Uterus (tissue), 4 donors: ENCODE measurements at places on chromosomes 4 and X.
A peak's percentile ranks its signal among the peaks of the same experiment; 100 is the strongest.

DNA sequence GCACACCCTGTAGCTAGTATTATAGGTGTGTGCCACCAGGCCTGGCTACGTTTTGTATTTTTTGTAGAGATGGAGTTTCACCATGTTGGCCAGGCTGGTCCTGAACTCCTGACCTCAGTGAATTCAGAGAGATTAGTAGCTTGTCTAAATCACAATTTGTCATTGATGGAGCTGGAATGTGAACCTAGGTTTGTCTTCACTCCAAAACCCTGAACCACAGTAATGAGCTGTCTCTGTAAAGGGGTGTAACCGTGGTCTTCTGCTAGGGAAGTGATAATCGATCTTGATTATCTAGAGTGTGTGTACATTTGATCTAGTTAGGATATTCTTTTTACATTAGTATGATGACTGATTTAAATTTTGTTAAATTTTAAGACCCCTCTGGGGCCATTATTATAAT lies 8.3 kb downstream of the ARHGAP10 start:
- no peaks in the 10 kb centered on the region for H3K36me3 ChIP-seq
- no peak for DNase-seq
- no peaks in the 10 kb centered on the region for H3K27me3 ChIP-seq
- H3K4me1 ChIP-seq = no peaks in the 10 kb centered on the region
- H3K4me3 ChIP-seq = no peak overlapping the region

- DNase-seq = peak; percentile 60
- no peaks in the 10 kb centered on the region for H3K27me3 ChIP-seq
- no peaks in the 10 kb centered on the region for H3K36me3 ChIP-seq
- H3K4me3 ChIP-seq = no peak overlapping the region
Measured at GRCh38 chrX:15404401-15405096, 20.3 kb upstream of the VEGFD start.

GRCh38 chr4:47483745-47484144 lies 1.3 kb upstream of the ATP10D start:
- H3K4me3 ChIP-seq = no peak overlapping the region
- peak overlapping the region; percentile 92 for H3K27ac ChIP-seq
- DNase-seq = no peak
- no peaks in the 10 kb centered on the region for H3K4me1 ChIP-seq

GRCh38 chrX:77694491-77694890 lies 91.5 kb downstream of the ATRX start:
- H3K4me3 ChIP-seq = no peak overlapping the region
- H3K27ac ChIP-seq = no peak overlapping the region
- H3K27me3 ChIP-seq = no peaks in the 10 kb centered on the region

DNA sequence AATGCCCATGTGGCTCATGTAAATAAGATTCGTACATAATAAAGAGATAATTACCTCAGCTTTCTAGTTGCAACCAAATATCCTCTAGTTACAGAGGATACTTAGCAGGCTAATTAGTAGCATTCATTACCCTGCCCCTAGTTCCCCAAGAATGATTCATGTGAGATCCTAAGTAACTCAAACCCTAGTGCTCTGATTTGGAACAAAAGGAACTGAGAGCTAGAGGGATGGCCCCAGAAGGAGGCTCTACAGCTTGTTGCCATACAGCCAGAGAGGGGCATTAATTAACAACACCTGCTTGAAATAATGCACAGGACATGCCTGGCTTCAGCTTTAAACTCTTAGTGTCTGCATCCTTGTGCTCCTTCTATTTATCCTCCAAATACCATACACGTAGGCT lies 32.6 kb upstream of the CBR4 start:
- no peaks in the 10 kb centered on the region for H3K36me3 ChIP-seq
- H3K27ac ChIP-seq = no peak overlapping the region
- H3K4me1 ChIP-seq = no peaks in the 10 kb centered on the region
- no peak overlapping the region for H3K4me3 ChIP-seq

- H3K27me3 ChIP-seq = no peaks in the 10 kb centered on the region
- H3K4me1 ChIP-seq = no peaks in the 10 kb centered on the region
- H3K4me3 ChIP-seq = peak overlapping the region; percentile 20
- no peaks in the 10 kb centered on the region for H3K36me3 ChIP-seq
- no peak for DNase-seq
- H3K27ac ChIP-seq = peak overlapping the region; percentile 84
Measured at GRCh38 chr4:38856046-38856445, 571 bp downstream of the TLR6 start.

- peak overlapping the region; percentile 72 for H3K4me3 ChIP-seq
- H3K27me3 ChIP-seq = no peaks in the 10 kb centered on the region
- peak; percentile 24 for DNase-seq
- H3K4me1 ChIP-seq = no peaks in the 10 kb centered on the region
- no peaks in the 10 kb centered on the region for H3K36me3 ChIP-seq
Measured at GRCh38 chr4:15003891-15004738, 1.8 kb downstream of the CPEB2 start.

DNA sequence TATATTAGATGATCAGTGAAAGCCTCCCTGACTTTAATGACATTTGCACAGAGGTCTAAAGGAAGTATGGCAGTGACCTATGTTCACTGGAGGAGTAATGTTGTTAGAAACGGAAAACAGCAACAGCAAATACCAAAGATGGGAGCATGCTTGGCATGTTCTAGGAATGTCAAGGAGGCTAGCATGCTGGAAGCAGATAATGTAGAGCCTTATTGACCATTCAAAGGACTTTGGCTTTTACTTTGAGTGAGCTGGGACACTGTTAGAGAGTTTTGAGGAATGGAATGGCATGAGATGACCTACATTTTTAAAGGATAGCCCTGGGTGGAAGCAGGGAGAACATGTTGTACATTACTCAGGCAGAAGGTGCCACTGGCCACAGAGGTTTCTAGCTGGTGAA lies 6.0 kb downstream of the RPA4 start:
- no peaks in the 10 kb centered on the region for H3K27me3 ChIP-seq
- no peak overlapping the region for H3K4me3 ChIP-seq
- no peak for DNase-seq
- H3K36me3 ChIP-seq = no peaks in the 10 kb centered on the region
- no peaks in the 10 kb centered on the region for H3K4me1 ChIP-seq
- H3K27ac ChIP-seq = no peak overlapping the region

GRCh38 chr4:42596918-42597317 lies 60.0 kb downstream of the ATP8A1 start:
- no peak for DNase-seq
- no peaks in the 10 kb centered on the region for H3K36me3 ChIP-seq
- no peaks in the 10 kb centered on the region for H3K27me3 ChIP-seq
- no peaks in the 10 kb centered on the region for H3K4me1 ChIP-seq

DNA sequence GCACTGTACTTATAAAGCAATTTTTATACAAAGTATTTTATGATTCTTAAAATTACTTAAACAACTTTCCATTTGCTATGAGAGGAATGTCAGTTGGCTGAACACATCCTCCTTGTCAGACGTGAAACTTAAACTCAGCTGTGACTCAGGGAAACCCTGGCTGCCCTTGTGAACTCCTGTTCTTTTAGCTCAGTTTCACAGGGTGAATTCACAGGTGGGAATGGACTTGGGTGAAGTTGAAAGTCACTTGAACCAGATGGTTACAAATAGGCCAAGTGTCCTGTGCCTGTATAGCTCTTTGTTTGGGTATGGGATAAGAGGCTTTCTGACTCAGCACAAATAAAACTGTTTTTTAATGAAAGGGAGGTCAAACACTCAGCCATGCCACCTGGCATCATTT lies 67.4 kb upstream of the FAM47B start:
- no peaks in the 10 kb centered on the region for H3K4me1 ChIP-seq
- no peak overlapping the region for H3K4me3 ChIP-seq
- no peak overlapping the region for H3K27ac ChIP-seq
- H3K27me3 ChIP-seq = no peaks in the 10 kb centered on the region
- DNase-seq = no peak

DNA sequence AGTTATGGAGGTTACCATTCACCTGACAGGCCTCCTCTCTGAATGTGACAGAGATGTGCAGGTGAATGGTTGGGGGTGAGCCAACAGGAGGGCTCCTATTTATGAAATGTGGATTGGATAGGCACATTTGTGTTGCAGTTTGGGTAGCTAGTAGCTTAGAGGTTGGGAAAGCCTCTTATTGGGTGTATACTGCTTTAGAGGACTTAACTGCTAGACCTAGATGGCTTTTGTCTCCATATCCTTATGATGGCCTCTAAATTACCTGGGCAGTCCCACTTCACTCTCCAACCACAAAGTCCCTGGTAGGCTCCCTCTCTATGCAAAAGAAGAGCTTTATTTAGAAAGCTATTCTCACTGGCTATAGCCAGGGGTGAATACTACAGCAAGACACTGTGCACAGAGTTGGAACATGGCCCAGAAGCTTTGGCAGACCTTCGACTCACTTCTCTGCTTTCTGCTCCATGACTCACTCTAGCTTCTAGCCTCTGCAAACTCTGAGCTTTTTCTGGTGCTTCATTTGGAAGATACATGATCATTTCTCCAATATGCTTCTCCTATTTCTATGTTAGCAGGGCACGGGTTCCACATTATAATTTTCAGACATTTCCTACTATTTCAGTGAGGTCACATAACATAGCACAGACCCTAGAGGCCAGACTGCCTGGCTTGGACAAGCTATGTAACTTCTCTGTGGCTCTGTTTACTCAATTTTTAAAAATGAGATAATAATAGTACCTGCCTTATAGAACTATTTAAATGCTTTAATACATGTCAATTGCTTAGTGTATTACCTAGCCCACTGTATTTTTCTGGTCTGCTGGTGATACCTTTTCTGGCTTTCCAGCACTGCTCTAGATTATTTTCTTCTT lies 6.0 kb upstream of the VGLL1 start:
- peak; percentile 81 for DNase-seq
- H3K27ac ChIP-seq = peak overlapping the region; percentile 49
- H3K4me3 ChIP-seq = no peak overlapping the region
